ENCODE measurements at places on chromosomes 5 and 9.

- no peaks in the 10 kb centered on the region for H3K36me3 ChIP-seq
- no peak overlapping the region for H3K4me3 ChIP-seq
- DNase-seq = no peak
- no peaks in the 10 kb centered on the region for H3K4me1 ChIP-seq
- no peak overlapping the region for H3K27ac ChIP-seq
Measured at GRCh38 chr9:101442318-101442717, 6.7 kb upstream of the ALDOB start.

DNA sequence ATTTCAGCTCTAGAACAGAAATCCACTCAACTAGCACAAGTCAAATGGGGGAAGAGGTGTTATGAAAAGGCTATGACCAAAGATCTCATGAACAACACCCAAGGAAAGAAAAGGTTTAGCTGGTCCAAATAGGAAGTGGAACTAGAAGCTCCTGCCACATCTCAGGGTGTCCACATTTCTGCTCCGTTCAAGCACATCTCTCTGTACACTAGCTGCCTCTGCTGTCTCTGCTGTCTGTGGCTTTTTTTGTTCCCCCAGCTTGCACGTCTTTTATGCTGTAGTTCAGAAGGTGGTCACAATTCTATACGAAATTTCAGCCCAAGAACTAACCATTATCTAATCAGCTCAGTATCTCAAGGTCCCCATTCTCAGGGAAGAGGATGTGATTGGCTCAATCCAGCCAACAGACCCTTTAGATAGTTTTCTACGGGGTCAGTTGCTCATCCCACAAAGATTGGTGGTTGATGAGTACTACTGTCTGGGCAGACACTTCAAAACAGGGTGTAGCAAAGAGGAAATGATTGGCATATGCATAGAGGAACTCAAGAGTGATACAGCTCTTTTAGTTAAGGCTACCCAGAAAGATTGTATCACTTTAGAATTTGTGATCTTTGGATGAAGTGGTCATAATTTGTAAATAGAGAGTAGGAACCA, 44.0 kb downstream of the FANCC start:
- no peak overlapping the region for H3K4me3 ChIP-seq
- no peaks in the 10 kb centered on the region for H3K36me3 ChIP-seq
- H3K27me3 ChIP-seq = no peaks in the 10 kb centered on the region
- no peak overlapping the region for H3K27ac ChIP-seq
- no peak for DNase-seq

DNA sequence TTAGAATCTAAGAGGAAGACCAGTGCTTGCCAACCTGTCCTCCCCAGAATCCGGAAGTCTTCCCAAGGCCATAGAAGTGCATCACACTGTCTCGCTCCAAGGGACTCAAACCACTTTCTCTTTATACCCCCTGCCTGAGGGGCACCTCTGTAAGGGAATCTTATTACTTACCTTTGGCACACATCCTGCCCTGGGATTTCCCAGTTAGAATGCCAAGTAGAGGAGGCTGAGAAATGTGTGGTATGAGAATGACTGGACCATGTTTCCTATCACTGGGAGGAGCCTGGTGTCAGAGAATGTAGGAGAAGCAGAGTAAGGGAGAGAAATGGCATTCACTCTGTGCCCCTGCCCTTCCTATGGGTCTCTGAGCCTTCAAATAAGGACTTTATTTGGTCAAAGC, 85.8 kb downstream of the AOPEP start:
- H3K27me3 ChIP-seq = no peaks in the 10 kb centered on the region
- DNase-seq = no peak
- H3K36me3 ChIP-seq = peaks cover 2% of the 10 kb centered on the region
- peaks cover 11% of the 10 kb centered on the region for H3K4me1 ChIP-seq

GRCh38 chr9:86545090-86545489, 190.9 kb upstream of the TUT7 start:
- no peak for DNase-seq
- no peaks in the 10 kb centered on the region for H3K27me3 ChIP-seq
- H3K36me3 ChIP-seq = no peaks in the 10 kb centered on the region

DNA sequence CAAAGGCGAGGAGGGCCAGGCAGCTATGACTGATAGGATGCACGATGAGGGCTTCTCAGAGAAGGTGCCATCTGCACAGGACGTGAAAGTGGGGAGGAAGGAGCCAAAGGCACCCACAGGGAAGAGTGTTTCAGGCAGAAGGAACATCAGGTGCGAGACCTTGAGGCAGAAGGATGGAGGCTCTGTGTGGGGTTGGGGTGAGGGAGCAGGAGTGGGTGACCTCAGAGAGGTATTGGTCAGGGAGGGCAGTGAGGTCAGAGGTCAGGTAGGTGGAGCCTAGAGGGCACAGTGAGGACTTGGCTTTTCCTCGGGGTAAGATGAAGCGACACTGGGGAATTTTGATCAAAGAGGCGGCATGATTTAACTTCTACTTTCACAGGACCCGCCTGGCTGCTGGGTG, 64.7 kb upstream of the XPA start:
- H3K4me1 ChIP-seq = peaks cover 11% of the 10 kb centered on the region
- H3K27me3 ChIP-seq = peaks cover 5% of the 10 kb centered on the region
- no peak for DNase-seq
- H3K36me3 ChIP-seq = no peaks in the 10 kb centered on the region

GRCh38 chr5:153080940-153081339, 409.5 kb upstream of the GRIA1 start:
- H3K27ac ChIP-seq = no peak overlapping the region
- H3K27me3 ChIP-seq = no peaks in the 10 kb centered on the region
